Muscle of back (tissue), 13 donors: ENCODE measurements at places on chromosomes 12 and 14.

DNA sequence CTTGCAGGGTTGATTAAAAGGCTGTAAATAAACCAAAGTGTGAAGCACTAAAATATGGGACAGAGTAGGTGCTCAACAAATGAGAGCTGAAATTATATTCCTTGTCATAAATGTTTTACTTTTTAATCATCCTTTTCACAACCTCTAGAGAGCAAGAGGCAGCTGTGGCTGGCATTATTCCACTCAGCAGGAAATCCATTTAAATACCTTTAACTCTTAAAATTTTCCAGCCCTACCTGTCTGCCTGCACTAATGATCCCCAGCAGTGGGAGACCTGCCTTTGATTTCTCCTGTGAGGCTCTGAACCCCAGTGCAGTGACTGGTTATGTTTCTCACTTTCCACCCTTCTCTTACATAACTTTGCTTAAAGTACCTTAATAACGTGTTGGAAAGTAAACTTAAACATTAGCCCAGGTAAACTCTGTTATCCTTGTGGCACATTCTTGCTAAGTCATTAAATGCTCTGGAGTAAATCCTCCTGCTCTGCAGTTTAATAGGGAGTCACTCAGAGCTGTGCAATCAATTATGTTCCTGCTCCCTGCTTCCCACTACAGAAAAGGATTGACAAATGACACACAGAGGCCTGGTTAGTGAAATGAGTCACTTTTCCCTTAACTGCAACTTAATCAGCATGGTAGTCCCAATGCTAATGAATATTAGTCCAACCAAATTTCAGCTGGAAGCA lies 755.7 kb upstream of the USP15 start:
- no peak for DNase-seq

- DNase-seq = no peak
Measured at GRCh38 chr12:92199819-92200576, 54.4 kb upstream of the BTG1 start.

DNA sequence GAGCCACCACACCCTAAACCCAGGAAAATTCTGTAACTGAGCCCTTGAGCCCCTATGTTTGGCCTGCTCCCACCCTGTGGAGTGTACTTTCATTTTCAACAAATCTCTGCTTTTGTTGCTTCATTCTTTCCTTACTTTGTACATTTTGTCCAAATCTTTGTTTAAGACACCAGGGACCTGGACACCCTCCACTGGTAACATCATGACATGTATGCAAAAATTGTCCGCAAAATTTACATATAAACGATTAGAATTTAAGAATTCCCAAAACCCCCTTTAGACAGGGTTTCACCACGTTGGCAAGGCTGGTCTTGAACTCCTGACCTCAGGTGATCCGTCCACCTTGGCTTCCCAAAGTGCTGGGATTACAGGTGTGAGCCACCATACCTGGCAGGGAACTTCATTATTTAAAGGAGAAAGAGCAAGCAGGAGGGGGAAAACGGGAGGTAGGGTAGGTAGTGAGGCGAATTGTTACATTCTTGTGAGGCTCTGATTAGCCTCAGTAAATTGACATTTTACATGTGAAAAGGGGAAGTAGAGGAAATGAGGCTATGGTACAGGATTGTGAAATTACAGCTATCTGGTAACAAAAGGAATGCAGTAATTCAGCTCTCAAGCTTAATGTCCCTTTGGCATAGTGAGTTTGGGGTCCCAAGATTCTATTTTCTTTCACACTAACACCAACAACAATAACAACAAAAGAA lies 27.6 kb downstream of the TUBA1A start:
- DNase-seq = no peak

- DNase-seq = no peak
Measured at GRCh38 chr12:122886851-122887818, 8.8 kb downstream of the VPS37B start.

- DNase-seq = no peak
Measured at GRCh38 chr12:108694812-108695278, 36.5 kb downstream of the CORO1C start.
